ENCODE measurements at places on chromosomes 5 and 9. TPM values are rescaled to one million over a fixed set of nuclear protein-coding genes. Genes with fewer than 3 reads are reported as not detected.
A peak's percentile ranks its signal among the peaks of the same experiment; 100 is the strongest.

The ADGRV1 gene
- total RNA-seq: 1.5 TPM

DNA sequence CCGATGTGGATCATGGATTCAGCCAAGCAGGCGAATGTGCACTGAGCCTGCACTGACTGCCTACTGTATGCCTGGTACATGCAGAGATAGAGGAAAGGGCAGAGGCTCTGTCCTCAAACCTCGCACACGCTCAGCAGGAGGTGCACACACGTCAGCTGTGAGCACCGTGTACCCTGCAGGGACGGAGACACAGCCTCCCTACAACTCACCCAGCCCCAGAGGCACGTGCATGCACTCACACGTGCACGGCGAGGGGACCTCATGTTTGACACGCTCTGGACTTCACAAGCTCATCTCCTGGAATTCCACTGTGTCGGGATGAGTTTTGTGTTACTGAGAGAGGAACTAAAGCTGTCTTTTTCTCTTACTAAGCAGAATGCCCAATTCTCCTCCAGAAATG lies 48.4 kb downstream of the IRX2 start:
- peaks cover 38% of the 10 kb centered on the region for H3K27me3 ChIP-seq
- no peaks in the 10 kb centered on the region for H3K4me1 ChIP-seq
- H3K4me3 ChIP-seq: no peak overlapping the region
- DNase-seq: no peak

DNA sequence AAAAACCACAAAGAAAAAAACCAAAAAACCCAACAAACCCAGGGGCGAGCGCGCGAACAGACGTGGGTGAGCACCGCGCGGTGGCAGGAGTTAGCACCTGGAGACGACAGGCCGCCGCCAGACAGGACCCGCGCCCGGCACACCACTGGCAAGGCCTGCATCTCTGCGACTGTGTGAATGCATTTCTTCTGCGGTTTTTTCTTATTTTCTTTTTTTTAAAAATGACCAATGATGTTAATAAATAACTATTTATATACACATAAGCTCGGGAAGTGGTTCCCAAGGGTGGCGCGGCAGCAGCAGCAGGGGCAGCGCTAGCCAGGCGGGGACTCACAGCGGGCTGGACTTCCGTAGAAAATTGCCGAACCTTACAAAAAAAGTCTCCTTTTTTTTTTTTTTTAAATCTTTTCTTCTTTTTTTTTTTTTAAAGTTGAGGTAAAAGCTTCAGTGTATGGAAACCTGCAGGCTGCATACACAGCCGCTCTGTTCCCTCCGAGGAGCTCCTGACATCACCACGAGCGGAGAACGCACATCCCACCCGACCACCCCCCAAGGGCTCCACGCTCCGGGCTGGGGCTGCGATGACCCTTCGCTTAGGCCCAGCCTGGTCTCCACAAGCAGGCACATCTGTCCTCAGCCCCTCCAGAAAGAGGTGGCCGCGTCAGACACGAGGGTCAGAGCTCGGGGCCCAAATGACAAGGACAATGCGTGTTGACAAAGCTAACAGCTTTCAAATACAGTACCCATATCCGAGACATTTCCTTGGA lies 7.4 kb downstream of the BRD3OS start:
- no peaks in the 10 kb centered on the region for H3K27me3 ChIP-seq
- H3K36me3 ChIP-seq: peaks cover 26% of the 10 kb centered on the region
- DNase-seq: peak; percentile 66
- no peak overlapping the region for H3K27ac ChIP-seq

- H3K36me3 ChIP-seq: peaks cover 17% of the 10 kb centered on the region
- no peak overlapping the region for H3K4me3 ChIP-seq
- no peaks in the 10 kb centered on the region for H3K27me3 ChIP-seq
- DNase-seq: no peak
- H3K4me1 ChIP-seq: peaks cover 14% of the 10 kb centered on the region
These were observed 4.1 kb downstream of the RABEPK start for GRCh38 chr9:125204477-125204876.

DNA sequence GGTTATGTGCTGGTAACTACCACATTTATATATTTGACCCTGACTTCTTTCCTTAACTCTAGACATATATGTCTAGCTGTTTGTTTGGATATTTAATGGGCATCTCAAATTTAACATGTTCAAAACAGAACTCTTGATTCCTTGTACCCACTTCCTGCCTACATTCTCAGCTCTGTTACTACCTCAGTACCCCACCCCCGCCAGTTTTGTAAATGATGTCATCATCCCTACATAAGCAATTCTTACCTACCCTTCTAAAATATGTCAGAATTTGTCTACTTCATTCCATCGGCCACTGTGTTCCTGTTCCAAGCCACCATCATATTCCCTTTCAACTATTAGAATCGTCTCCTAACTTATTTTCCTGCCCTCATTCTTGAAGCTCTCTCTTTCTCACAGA lies 4.8 kb downstream of the RAD50 start:
- H3K4me3 ChIP-seq: no peak overlapping the region
- peaks cover 20% of the 10 kb centered on the region for H3K4me1 ChIP-seq
- H3K27ac ChIP-seq: no peak overlapping the region
- H3K27me3 ChIP-seq: no peaks in the 10 kb centered on the region
